ENCODE measurements at places on chromosomes 6 and 20. TPM values are rescaled to one million over a fixed set of nuclear protein-coding genes. Genes with fewer than 3 reads are reported as not detected.

Gene SNAP25
- total RNA-seq, result 0.67 TPM

Gene TINAG
- total RNA-seq, result 25.1 TPM

Gene GLP1R
- not detected for total RNA-seq

Gene RPS6KA2
- total RNA-seq, result 13.6 TPM

DNA sequence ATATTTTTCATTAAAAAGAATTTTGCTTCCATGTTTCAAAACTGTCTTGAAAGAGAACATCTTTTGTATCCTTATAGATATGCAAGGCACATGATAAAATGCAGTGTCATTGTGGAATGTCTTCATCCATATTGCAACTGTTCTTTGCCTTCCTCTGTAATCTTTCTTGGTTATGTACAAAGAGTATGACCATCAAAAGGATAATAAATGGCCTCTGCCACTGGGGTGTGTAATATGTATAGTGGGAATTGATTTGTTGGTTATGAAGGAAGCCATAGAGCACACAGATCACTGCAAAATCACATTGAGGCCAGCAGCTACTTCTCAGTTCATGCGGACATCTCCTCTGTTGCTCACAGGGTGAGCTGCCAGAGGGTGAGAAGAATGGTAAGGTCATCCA, 703.5 kb downstream of the TFAP2A start:
- H3K36me3 ChIP-seq, result no peaks in the 10 kb centered on the region
- H3K4me1 ChIP-seq, result no peaks in the 10 kb centered on the region
- no peak overlapping the region for H3K4me3 ChIP-seq
- no peak for DNase-seq
- no peak overlapping the region for H3K27ac ChIP-seq
- H3K27me3 ChIP-seq, result no peaks in the 10 kb centered on the region

GRCh38 chr20:21705575-21706260, at the start of gene PAX1:
TSS of gene PAX1 (plus strand) at chr20:21705664. CDS start at chr20:21705713, 49 bp downstream.
- peaks cover 82% of the 10 kb centered on the region for H3K27me3 ChIP-seq
- no peaks in the 10 kb centered on the region for H3K4me1 ChIP-seq
- no peak within 1 kb of the TSS for H3K4me3 ChIP-seq
- H3K36me3 ChIP-seq, result no peaks in the 10 kb centered on the region
- H3K27ac ChIP-seq, result no peak within 1 kb of the TSS

DNA sequence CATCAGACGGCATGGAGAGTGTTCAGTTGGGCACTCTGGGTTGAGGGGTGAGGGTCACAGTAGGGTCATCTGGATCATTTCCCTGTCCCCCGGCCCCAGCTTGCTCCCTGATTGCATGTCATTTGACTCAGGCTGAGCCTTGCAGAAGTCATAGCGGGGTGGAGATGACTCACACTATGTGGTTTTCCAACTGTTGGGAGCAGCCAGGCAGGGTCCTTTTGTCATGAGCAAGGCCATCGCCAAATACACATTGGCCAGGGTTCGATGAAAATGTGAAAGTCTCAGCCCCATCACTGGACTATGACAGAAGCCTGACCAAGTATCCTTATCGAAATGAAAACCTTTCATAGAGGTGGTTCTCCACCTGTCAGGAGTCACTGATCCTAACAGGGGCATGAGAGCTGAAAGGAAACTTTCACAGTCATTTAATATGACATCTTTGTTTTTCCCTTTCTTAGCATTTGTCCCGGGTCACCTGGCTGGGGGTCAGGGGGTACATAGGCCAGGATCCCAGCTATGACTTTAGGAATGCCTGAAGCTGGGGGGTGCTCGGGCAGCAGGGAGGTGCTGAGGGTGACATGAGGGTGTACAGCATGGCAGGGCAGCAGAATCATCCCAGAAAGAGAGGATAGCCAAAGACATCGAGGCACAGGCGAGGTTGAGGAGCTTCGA, 70.2 kb upstream of the CD93 start:
- no peak overlapping the region for H3K27ac ChIP-seq
- no peaks in the 10 kb centered on the region for H3K27me3 ChIP-seq
- peaks cover 10% of the 10 kb centered on the region for H3K4me1 ChIP-seq
- no peak overlapping the region for H3K4me3 ChIP-seq
- no peaks in the 10 kb centered on the region for H3K36me3 ChIP-seq

GRCh38 chr6:90611543-90612312, 24.9 kb upstream of the MAP3K7 start:
- H3K27me3 ChIP-seq, result peaks cover 25% of the 10 kb centered on the region
- peak overlapping the region; percentile 33 for H3K4me3 ChIP-seq
- no peak for DNase-seq

- no peak overlapping the region for H3K27ac ChIP-seq
- H3K4me1 ChIP-seq, result peaks cover 7% of the 10 kb centered on the region
- H3K27me3 ChIP-seq, result no peaks in the 10 kb centered on the region
- H3K36me3 ChIP-seq, result no peaks in the 10 kb centered on the region
- DNase-seq, result no peak
Observed at GRCh38 chr6:35179901-35180535, 33.7 kb upstream of the SCUBE3 start.

DNA sequence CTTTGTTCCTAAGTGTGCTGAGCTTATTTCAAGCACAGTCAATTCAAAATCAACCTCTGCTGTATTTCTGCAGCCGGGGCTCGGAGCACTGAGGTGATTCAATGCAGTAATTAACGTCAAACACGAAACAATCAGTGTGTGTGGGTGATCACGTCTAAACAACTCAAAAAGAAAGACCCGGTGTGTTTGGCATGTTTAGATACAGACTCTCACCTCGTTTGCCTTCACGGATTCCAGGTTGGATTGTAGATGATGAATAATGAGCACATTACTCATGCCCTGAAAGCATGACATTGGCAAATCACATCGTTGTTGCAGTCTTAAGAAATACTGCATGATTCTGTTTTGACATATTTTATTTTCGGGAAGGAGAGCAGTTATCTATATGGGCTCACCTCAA, 231.0 kb downstream of the QKI start:
- no peaks in the 10 kb centered on the region for H3K27me3 ChIP-seq
- H3K36me3 ChIP-seq, result no peaks in the 10 kb centered on the region
- H3K4me1 ChIP-seq, result no peaks in the 10 kb centered on the region
- H3K4me3 ChIP-seq, result no peak overlapping the region
- no peak overlapping the region for H3K27ac ChIP-seq

DNA sequence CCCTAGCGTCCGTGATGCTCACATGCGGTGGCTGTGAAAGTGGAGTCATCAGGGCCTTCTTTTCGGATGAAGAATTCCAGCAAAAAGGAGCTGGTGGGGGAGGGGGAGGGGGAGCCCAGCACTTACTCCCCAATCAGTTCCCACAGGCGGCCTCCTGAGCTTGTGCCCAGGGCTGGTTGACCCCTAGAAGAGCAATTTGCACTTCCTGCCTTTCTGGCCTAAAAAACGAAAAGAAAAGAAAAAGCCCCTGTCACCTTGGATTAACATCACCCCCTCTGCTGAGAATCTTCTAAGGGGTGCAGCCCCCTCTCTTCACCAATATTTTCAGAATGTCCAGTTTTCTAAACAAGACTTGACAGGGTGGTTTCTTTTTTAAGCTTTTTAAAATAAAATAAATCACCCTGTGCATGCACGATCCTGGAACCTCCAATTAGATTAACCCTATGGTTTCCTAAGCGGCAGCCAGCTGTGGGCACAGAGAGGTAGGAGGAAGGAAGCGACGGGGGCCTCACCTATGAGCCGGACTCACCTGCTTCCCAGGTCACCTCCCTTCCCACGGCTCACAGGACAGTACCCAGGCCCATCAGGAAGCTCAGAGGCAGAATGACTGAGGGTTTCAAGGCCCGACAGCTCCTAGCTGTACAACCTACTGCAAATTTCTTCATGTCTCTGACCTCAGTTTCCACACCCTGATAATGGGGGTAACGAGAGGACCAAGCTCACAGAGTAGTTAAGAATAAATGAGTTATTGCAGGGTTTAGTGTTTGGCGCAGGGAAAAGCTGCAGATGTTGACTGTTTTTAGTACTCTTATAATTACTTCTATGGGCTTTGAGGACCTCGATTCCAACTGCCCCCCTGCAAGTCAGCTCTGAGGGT, 10.5 kb upstream of the TGM2 start:
- no peak overlapping the region for H3K27ac ChIP-seq
- H3K4me3 ChIP-seq, result no peak overlapping the region
- H3K36me3 ChIP-seq, result no peaks in the 10 kb centered on the region
- no peaks in the 10 kb centered on the region for H3K4me1 ChIP-seq
- H3K27me3 ChIP-seq, result no peaks in the 10 kb centered on the region
- DNase-seq, result no peak

GRCh38 chr6:157292202-157292601, 31.1 kb downstream of the TMEM242 start:
- H3K36me3 ChIP-seq, result no peaks in the 10 kb centered on the region
- peaks cover 4% of the 10 kb centered on the region for H3K4me1 ChIP-seq
- H3K4me3 ChIP-seq, result no peak overlapping the region
- no peaks in the 10 kb centered on the region for H3K27me3 ChIP-seq

GRCh38 chr6:18561037-18561750, 174.0 kb downstream of the RNF144B start:
- H3K4me1 ChIP-seq, result no peaks in the 10 kb centered on the region
- H3K4me3 ChIP-seq, result no peak overlapping the region
- DNase-seq, result no peak
- H3K36me3 ChIP-seq, result no peaks in the 10 kb centered on the region
- no peak overlapping the region for H3K27ac ChIP-seq
- no peaks in the 10 kb centered on the region for H3K27me3 ChIP-seq

GRCh38 chr6:72206606-72207005, 320.3 kb downstream of the RIMS1 start:
- no peaks in the 10 kb centered on the region for H3K4me1 ChIP-seq
- no peak for DNase-seq
- no peak overlapping the region for H3K27ac ChIP-seq

DNA sequence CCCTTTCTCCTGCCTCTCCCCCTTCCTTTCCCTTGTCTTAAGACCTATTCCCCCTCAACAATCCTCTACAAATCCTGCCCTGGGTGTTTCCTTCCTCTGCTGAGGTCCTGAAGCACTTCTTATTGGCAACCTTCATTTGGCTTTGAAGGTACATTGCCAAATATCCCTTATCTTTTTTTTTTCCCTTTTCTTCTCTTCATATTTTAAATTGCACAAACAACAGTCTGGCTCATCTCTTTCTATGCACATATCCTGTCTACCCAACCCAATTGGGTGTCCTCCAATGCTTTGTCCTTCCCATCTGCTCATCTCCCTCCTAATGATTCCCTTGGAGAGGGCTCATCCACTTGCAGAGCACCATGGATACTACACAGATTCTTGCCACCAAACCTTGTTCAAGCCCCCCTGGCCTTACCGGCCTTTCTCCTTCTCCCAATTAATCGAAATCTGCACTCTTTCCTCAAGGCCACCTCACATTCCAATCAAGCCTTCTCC, 537.9 kb upstream of the JARID2 start:
- no peaks in the 10 kb centered on the region for H3K36me3 ChIP-seq
- DNase-seq, result no peak
- no peak overlapping the region for H3K4me3 ChIP-seq

DNA sequence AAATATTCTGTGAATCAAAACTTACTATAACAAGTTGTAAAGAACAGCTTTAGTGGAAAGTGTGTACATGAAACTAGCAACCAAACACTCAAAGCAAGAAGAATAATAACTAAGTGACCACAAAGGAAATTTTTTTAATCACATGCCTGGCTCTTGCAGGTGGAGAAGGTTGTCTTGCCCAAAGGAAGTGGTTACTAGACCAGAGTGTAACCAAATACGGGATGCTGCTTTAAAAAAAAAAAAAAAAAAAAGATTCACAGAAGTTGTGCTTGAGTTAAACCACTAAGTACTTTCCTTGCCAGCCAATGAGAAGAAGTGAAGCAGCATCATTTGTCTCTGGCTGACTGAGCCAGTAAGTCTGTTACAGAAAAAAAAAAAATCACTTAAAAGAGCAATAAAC, 19.1 kb upstream of the HLA-DQB1 start:
- no peaks in the 10 kb centered on the region for H3K4me1 ChIP-seq
- H3K4me3 ChIP-seq, result no peak overlapping the region
- H3K27me3 ChIP-seq, result no peaks in the 10 kb centered on the region
- H3K27ac ChIP-seq, result no peak overlapping the region
- no peaks in the 10 kb centered on the region for H3K36me3 ChIP-seq
- DNase-seq, result no peak

DNA sequence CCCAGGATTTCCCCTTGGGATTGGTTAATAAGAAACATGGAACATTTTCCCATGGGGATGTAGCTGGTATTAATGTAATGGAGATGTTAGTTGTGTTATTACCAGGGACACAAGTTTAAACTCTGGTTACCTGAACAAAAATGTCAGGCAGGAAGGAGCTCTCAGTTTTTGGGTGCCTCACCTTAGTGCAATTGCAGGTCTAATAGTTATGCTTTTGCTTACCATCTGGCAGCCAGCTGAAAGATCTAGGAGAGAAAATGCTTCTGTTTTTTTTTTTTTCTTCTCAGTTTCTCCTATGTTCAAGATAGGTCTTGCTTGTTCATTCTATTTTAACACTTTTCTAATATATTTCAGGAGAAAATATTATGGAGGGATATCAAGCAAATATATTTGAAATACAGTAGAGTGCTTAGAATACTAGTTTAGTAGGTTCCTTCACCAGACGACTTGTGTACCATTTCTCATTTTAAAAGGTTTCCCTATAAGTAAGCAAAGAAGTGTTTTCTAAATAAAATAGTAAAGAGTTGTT, 4.2 kb upstream of the UBE2J1 start:
- no peaks in the 10 kb centered on the region for H3K4me1 ChIP-seq
- DNase-seq, result no peak
- H3K36me3 ChIP-seq, result no peaks in the 10 kb centered on the region

GRCh38 chr6:124123617-124124209, 320.0 kb downstream of the NKAIN2 start:
- H3K36me3 ChIP-seq, result no peaks in the 10 kb centered on the region
- no peak for DNase-seq
- no peak overlapping the region for H3K4me3 ChIP-seq
- H3K4me1 ChIP-seq, result no peaks in the 10 kb centered on the region
- no peaks in the 10 kb centered on the region for H3K27me3 ChIP-seq
- H3K27ac ChIP-seq, result no peak overlapping the region

GRCh38 chr6:84415068-84415467, 187.6 kb upstream of the CEP162 start:
- no peaks in the 10 kb centered on the region for H3K36me3 ChIP-seq
- no peak overlapping the region for H3K4me3 ChIP-seq
- H3K27me3 ChIP-seq, result no peaks in the 10 kb centered on the region
- no peaks in the 10 kb centered on the region for H3K4me1 ChIP-seq
- H3K27ac ChIP-seq, result no peak overlapping the region

- H3K36me3 ChIP-seq, result no peaks in the 10 kb centered on the region
- no peak overlapping the region for H3K27ac ChIP-seq
- DNase-seq, result no peak
- H3K4me1 ChIP-seq, result no peaks in the 10 kb centered on the region
Observed at GRCh38 chr6:8229915-8230756, 127.8 kb upstream of the EEF1E1 start.

GRCh38 chr6:45476341-45476740, 98.6 kb upstream of the SUPT3H start:
- no peaks in the 10 kb centered on the region for H3K4me1 ChIP-seq
- no peaks in the 10 kb centered on the region for H3K27me3 ChIP-seq
- no peak overlapping the region for H3K27ac ChIP-seq
- H3K4me3 ChIP-seq, result no peak overlapping the region

GRCh38 chr6:53727748-53728147, 62.2 kb upstream of the KLHL31 start:
- H3K27ac ChIP-seq, result no peak overlapping the region
- no peaks in the 10 kb centered on the region for H3K27me3 ChIP-seq
- no peaks in the 10 kb centered on the region for H3K36me3 ChIP-seq
- DNase-seq, result no peak
- no peaks in the 10 kb centered on the region for H3K4me1 ChIP-seq

All from colonic mucosa (tissue), 4 donors.